ENCODE measurements at places on chromosomes 16 and 17. TPM values are rescaled to one million over a fixed set of nuclear protein-coding genes. Genes with fewer than 3 reads are reported as not detected.

HOXB2 gene
- not detected for total RNA-seq

NSF gene
- total RNA-seq = 278 TPM

BPTF gene
- 149 TPM for total RNA-seq

LHX1 gene
- 0.32 TPM for total RNA-seq

MMP25 gene
- 1.5 TPM for total RNA-seq

NOXO1 gene
- total RNA-seq = 4.8 TPM

ANKRD11 gene
- total RNA-seq = 154 TPM

ARHGDIG gene
- 116 TPM for total RNA-seq

KRT28 gene
- not detected for total RNA-seq

KRTAP2-3 gene
- not detected for total RNA-seq

COPS3 gene
- total RNA-seq = 53.3 TPM

EVPL gene
- total RNA-seq = 0.74 TPM

GPR142 gene
- 0.69 TPM for total RNA-seq

ABCC11 gene
- 1.1 TPM for total RNA-seq

BCL6B gene
- 7.2 TPM for total RNA-seq

SLC35G6 gene
- not detected for total RNA-seq

NPW gene
- total RNA-seq = not detected

NOS2 gene
- 8.9 TPM for total RNA-seq

CDIP1 gene
- 170 TPM for total RNA-seq

HP gene
- not detected for total RNA-seq

KRT23 gene
- total RNA-seq = 1.7 TPM

LAT gene
- 6.4 TPM for total RNA-seq

SNAI3 gene
- not detected for total RNA-seq

MPRIP gene
- total RNA-seq = 436 TPM

KRTAP2-2 gene
- not detected for total RNA-seq

CLEC19A gene
- total RNA-seq = 0.84 TPM

ABCA10 gene
- total RNA-seq = 17.1 TPM

All from dorsolateral prefrontal cortex (tissue), 122 donors.